ENCODE measurements at places on chromosomes 3 and 15.

DNA sequence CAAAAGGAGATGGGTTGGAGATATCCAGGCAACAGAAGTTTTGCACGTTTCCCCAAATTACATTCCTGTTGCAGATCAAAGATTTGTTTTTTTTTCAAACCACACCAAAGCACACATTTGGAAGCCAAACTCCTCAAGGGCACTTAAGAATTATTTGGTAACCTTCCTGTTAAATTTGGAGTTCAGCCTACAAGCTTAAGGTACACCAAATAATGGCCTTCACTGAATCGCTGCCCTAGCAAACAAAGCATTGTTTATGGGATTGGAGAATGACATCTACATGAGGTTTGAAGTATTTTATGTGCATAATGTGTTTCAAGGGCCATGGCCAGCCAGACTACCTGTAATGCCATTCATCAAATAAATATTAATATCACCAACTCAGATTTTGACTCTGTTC lies 357.9 kb downstream of the RORA start:
- DNase-seq, result no peak

DNA sequence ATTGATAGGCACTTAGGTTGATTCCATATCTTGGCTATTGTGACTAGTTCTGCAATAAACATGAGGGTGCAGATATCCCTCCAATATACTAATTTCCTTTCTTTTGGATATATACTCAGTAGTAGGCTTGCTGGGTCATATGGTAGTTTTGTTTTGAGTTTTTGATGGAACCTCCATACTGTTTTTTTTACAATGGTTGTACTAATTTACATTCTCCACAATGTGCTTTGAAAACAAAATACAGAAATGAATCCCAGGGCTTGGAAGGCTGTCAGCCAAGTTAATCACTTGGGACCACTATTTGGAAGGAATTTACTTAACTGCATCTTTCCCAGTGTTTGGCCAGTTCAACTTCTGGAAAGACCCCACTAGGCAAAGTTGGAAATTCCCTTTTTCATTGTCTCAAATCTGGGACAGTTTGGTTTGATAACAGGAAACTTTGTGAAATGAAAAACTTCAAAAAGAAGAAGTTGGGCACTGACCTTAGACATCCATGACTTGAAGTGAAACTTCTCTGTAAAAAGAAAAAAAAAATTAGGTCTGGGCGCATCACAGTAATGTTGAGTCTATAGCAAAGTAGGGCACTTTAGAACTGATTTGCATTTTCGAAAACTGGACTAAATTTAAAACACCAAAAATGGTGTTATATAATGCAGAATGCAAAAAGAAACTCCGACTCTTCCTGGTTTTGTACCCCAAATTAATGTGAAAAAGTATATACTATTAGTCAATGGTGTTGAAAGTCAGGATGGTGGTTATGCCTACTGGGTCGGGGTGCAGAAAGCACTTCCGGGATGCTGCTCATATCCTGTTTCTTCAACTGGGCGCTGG lies 6.0 kb downstream of the CTSH start:
- no peak for DNase-seq

DNA sequence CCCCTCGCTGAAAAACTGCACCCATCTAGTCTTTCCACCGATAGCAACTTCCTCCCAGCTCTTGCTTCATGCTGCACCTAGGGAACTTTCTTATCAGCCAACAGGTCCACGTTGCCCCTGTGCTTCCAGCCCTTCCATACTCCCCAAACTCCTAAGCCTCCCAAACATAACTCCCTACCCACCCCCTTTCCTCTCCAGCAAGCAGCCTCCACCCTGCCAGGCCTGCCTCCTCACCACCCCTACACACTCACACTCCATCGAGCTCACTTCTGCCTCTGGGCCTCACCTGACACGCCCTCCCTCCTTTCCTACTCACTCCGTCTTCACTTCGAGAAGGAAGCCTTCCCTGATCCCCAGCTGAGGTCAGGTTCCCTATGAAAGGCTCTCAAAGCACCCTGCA lies 8.1 kb downstream of the INSYN1 start:
- DNase-seq, result no peak

DNA sequence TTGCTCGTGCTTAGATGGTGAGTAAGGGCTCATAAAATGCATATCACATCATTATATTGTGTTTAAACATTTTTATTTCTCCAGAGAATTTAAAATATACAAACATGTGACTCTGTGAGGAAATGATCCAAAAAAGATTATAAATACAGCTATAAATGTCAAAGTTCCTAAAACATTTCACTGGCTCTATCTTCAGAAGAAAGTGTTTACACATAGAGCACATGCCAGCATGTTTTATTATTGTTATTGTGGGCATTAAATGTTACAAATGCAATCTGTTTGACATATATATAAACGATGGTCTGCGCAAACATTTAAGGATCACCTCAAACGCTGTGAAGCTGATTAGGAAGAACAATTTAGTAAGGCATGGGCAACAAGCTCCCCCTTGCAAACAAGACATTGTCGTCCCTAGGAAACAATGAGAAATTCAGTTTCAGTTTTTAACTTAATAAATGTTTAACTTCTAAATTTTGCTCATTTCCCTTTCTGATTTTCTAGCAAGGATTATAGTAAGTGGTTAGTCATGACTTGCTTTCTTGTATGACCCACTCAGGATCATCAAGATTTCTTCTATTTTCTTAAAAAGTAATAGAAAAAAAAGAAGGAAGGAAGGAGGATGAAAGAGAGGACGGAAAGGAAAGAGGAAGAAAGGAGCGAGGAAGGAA lies 207.5 kb downstream of the SATB1 start:
- DNase-seq, result no peak

GRCh38 chr3:190036631-190037030 lies 84.1 kb downstream of the P3H2 start:
- no peak for DNase-seq

- no peak for DNase-seq
Observed at GRCh38 chr3:46959161-46959511, 17.4 kb downstream of the CCDC12 start.

DNA sequence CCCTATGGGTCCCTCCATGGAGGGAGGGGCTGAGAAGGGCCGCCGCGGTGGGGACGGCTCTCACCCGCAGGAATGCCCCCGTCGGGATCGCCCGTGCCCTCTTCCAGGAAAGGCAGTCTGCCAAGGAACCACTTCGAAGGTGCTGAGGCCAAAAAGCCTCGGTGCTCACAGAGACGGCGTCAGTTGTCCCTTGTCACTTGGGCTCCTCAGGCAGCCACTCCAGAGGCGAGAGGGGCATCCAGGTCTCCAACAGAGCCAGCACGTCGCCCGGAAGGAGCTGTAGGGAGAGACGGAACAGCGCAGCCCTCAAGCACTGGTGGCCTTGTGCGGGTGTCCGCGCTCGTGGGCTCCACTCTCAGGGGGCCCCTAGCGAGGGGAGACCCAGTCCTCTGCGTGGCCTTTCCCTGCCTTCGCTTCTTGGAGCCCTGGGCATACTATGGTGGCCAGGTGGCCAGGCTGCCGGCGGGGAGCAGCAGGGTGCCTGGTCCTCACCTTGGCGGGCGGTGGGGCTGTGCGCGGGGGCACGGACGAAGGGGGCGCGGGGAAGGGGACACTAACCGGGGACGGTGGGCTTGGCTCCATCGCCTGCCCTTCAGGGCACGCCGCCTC lies 994 bp downstream of the MESP1 start:
- DNase-seq, result peak; percentile 23

- DNase-seq, result peak; percentile 55
Observed at GRCh38 chr3:188978421-188979171, 193.2 kb upstream of the TPRG1 start.

DNA sequence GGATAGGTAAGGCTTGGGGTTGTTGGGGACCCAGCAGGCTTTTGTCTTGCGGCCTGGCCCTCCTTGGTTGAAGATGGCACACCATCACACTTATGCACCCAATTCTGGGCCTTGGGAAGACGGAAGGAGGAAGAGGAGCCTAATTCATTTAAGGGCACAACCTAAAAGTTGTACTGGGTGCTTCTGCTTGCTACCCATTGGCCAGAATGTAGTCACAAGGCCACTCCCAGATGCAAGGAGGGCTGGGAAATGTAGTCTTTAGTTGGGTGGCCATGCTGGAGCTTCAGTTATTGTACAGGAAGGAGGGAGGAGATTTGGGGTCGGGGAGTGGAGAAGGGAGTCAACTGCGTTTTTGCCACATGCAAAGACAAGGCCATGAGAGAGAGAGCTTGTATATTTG lies 109.2 kb downstream of the TMEM266 start:
- DNase-seq, result no peak

- no peak for DNase-seq
Observed at GRCh38 chr15:37360724-37361123, 260.4 kb upstream of the MEIS2 start.

GRCh38 chr3:7657214-7658112 lies 796.5 kb downstream of the GRM7 start:
- no peak for DNase-seq

DNA sequence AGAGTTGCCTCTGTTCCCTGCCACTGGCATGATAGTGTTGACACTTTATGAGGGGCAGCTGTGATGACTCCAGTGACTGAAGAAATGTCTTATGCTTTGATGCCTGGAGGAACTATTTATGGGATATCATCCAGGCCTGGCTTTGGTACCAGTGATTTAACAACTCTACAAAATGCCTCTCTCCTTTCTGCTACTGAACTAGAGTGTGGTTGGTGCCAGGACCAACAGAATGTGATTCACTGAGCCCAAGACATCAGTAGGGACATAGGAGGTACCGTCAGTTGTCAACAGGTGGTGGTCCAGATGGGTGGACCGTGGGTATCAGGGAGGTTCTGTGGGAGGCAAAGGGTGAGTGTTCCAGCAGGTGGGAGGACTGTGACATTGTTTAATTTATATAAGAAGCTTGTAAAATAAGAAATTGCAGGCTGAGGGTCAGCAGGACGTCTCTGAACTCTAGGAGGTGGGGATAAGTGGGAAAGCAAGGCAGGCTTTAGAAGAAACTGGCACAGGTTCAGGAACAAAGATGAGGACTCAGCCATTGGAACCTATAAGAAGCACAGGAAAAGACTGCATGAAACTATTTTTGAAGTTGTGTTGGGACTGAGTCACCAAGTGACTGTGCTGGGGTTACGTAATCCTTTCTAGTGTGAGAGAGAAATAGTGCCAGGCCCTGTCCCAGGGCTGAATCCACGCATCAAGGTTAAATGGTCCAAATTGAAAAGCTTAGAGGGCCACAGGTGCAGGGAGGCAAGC lies 28.5 kb upstream of the SLC7A14 start:
- no peak for DNase-seq

DNA sequence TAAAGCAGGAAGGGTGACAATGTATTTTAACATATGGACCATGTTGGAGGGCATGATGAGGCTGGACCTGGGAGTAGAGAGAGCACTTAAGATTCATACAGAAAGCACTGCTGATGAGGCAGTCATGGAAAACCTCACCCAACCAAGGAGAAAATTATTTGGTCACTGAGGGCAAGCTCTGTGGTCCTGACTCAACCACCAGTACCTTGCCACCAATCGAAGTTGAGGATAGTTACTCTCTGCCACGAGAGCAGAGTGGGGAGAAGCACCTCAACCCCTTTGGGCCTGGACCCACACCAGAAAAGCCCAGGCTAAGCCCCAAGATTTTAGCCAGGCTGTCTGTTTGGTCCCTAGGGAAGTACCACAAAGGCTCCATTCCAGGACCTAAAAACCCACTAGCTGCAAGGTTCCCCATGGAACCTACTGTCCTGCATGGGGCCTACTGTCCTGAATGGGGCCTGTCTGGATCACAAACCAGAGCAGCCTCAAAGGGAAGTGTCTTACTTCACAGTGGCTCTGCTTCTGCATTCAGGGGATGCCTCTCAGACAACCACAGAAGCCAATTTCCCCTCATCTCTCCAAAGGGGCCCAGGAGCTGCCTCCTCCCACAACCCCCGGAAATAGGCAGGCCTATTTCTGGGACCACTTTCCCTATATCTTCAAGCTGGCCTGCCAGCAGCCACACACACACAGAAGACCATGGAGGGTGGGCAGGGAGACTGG lies 4.2 kb downstream of the CCDC71 start:
- DNase-seq, result no peak

GRCh38 chr15:81480645-81481053 lies 106.6 kb upstream of the TMC3 start:
- DNase-seq, result peak; percentile 44

- DNase-seq, result no peak
Observed at GRCh38 chr3:58652624-58653023, 13.9 kb downstream of the FAM3D start.

DNA sequence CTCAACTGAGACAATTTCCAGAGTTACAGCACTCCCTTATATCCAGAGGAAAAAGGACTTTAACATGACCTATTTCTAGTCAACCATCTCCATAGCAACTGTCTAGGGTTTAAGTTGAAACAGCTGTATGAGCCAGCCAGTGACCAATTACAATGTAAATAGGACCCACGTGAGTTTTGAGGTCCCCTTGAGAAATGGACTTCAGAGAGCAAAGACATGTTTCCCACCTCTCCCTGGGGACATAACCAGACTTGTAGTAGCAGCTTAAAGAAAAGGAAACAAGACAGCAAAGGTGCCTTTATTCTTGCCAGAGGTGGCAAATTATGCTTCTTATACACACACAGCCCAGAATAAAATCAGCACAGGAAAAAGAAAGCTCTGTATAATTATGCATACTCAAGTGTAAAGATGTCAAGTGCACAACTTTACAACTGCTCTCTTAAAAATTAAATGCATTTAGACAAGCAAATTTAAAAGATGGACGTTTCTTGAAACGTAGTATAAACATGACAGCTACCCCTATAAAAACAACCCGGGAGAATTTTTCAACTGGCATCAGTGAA lies 40.2 kb downstream of the SUMF1 start:
- DNase-seq, result no peak

- DNase-seq, result peak; percentile 90
Observed at GRCh38 chr15:76206325-76206976, 104.8 kb downstream of the ETFA start.

DNA sequence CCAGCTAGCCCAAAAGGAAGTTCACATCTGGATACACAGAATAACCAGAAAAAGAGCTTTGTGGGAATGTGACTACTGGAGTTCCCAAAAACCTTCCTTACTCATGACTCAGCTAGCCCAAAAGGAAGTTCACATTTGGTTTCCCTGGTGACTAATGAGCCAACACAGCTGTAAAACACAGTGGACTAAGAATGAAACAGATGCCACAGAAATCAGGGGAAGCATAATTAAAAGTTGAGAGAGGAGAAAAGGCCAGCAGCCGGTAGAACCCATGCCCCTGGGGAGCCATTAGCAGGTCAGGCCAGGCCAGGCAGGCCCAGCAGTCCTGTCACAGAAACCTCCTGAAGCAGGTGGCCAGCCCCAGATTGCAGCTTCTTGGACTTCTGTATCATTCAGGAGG lies 130.3 kb downstream of the GHSR start:
- no peak for DNase-seq

GRCh38 chr3:7292362-7292761 lies 431.4 kb downstream of the GRM7 start:
- DNase-seq, result no peak

GRCh38 chr3:137165117-137165806 lies 207.5 kb downstream of the IL20RB start:
- DNase-seq, result no peak

- no peak for DNase-seq
Observed at GRCh38 chr3:150348500-150348899, 59.6 kb upstream of the TSC22D2 start.

Measured in NCI-H1092 (cell line).